ENCODE measurements at places on chromosomes 7 and 10.
A peak's percentile ranks its signal among the peaks of the same experiment; 100 is the strongest.

DNA sequence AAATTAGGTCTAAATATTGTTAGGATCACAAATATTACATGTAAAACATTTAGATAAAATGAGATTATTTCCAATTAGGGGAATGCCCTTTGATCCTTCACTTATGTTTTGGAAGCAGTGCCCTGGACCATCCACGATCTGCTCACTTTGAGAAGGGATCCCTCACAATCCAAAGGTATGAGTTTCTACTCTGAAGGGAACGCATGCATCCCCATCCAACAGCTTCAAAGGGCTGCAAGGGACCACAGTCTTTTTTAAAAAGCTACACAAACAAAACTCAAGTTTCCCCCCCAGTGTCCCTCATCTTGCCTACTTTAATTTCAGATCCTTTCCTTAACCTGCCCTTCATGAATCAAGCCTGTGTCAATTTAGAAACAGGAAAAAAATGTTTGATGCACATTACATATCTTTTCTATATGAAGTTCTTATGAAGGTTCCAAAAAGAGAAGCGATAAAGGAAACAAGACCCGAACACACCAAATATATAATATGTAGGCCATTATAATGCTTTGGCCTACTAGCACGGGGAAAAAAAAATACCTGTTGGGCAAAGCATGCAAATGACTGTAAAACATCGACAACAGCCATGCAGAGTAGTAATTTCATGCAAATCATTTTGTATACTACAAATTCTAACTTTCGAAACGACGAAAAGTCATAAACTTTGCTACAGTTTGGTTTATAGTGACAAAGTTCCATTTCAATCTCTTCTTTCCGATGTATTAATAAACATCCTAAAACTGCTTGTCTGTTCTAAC, 2.0 kb downstream of the EIF3A start:
- no peak for DNase-seq

DNA sequence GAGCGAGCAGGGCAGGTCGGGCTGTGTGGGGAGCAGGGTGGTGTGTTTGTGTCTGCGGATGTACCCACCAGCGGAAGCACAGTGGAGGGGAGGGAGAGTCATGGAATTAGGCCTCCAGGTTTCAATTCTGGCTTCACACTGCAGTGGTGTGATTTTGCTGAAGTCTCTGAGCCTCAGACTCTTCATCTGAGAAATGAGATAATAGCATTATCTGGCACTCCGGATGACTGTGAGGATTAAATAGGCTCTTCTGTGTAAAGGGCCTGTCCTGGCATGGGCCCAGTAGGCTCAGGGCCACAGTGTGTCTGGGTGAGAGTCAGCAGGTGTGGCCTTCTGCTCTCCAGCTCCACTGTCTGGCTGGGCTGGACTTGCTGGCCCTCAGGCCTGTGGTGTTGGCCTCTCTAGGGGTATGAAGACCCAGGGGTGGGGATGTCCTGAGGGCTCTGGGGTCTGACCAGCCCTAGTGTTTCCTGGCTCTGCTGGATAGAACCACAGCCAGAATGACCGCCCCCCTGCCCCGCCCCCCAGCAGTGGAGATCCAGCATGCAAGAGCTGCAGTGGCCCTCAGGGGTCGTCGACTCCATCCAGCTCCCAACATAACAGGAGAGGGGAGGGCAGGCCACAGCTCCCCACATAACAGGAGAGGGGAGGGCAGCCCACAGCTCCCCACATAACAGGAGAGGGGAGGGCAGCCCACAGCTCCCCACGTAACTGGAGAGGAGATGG, 178.6 kb downstream of the RPS24 start:
- no peak for DNase-seq

DNA sequence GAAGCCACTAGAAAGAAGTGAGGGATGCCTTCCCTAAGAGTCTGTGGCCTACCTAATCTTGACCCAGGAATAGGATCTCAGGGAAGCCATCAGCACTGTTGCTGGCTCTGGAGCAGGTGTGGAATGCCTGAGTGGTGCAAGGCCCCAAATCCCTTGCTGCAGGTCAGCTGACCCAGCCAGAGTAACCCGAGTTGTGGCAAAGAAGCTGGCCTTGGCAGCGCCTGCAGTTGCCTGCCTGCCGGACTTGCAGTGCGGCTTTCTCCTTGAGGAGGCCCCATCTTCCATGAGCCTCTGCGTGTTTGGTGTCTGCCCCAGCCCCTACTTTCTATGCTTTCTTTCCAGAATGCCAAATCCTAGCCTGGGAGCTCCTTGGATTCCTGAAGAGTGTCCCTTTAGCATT, 5.8 kb downstream of the KIAA1217 start:
- no peak for DNase-seq

- DNase-seq, result no peak
These were observed 120.1 kb downstream of the ZNF248 start for GRCh38 chr10:37737336-37737735.

- no peak for DNase-seq
These were observed 33.5 kb upstream of the PDZD8 start for GRCh38 chr10:117408436-117409384.

GRCh38 chr10:48526011-48526821, 78.7 kb downstream of the ARHGAP22 start:
- no peak for DNase-seq

DNA sequence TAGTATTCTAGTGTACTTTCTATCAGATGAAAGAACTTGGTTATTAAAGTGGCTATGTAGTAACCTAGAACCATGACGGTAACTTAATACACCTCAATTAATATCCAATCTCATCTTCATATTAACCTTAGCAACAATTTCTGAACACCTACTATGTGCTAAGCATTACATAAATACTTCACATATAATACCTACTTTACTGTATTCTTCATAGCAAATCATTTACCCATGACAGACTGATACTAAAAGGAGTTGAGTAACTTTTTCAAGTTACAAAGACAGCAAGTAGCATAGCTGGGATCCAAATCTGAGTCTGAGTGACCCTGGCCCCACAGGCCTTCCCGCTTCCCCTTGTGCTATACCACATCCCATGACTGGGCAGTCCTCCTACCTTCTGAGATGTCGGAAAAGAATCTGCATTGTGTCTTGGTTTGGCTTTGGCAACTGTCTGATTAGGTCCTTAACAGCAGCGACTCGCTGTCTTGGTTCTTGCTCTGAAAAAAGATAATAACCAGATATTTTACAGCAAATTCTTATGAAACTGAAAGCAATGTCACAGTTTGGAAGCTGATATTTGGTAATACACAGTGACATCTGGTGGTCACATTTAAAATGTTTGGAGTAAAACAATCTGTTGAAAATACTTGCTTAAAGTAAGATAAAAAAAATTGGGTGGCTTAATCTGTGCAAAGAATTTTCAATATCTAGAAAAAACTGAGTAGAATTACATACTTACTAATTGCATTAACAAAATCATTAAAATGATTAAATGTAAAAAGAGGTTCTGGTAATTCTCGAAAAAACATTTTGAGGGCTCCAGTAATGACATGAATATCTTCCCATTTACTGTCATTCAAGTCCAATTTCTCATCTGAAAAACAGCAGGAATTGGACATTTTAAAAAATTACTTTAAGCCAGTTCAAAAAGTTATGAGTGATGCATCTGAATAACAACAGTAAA, 120.1 kb downstream of the ARHGAP12 start:
- DNase-seq, result peak; percentile 73

DNA sequence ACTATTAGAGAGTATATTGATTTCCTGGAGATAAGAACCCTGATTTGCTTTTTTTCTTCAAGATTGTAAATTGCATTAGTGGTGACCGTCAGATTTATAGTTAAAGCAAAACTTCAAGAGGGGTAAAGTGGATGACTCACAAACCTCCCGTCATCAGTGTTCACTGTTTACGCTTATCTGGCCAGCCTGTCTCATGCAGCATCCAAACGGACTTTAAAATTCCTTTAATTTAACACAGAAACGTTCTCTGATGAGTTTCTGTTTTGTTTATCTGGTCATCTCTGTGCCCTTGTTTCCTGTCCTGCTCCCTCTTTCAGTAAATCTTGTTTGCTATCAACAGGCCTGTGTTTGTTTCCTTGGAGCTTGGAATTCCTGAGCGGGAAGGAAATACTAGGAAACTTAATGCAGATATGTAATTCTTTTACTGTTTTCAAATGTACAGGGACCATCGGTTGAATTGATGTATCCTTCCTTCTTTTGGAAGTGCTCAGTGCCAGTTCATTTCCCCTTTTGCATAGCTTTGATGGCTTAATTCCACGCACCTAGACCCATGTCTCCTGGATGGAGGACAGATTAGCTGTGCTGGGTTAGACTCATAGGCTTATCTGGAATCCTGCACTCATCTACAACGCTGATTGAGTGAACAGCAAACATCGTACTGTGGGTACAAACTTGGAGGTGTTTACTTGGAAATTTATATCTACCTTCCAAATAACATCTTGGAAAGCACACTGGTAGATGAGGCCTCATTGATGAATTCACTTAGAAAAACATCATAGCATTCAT, 21.3 kb downstream of the PTPRE start:
- no peak for DNase-seq

GRCh38 chr10:24793648-24794379, 70.1 kb upstream of the ARHGAP21 start:
- no peak for DNase-seq

- DNase-seq, result peak; percentile 20
These were observed 10.6 kb upstream of the BPGM start for GRCh38 chr7:134636008-134636449.

DNA sequence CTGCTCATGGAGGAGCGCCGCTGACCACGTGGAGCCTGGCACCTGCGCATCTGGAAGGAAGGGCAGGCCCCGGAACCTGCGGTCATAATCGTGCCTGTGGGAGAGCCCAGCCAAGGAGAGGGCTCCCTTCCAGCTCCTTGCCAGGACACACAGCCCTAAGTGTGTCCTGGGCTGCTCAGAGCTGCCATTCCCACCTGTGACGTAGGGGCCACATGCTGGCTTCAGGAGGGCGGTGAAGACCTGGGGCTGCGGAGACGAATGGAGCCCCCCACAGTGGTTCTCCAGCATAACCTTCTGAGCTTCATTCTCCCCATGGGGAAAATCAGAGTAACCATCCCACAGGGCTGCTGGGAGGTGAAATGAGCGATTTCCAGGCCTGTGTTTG, 127.6 kb upstream of the CHST15 start:
- no peak for DNase-seq

DNA sequence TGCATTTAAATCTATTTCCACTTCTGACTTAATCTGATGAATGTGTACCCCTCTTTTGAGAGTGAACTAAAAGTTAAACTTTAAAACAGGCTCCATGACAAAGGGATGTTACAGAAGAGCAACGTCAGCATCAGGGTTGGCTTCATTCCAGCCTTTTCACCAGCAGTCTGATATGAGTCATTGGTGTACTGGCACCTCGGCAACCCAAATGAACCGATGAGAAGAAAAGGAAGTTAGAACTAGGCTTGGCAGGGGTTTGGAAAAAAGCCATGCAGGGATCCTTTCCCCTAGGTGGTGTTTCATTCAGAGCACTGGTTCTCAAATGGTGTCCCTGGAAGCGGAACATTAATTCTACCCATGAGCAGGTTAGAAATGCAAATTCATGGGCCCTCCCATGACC, 53.6 kb downstream of the SEC61G start:
- DNase-seq, result no peak

- peak; percentile 27 for DNase-seq
These were observed 312.8 kb upstream of the SORCS1 start for GRCh38 chr10:107477266-107477665.

GRCh38 chr10:130177250-130177649, 41.1 kb downstream of the GLRX3 start:
- DNase-seq, result no peak

- no peak for DNase-seq
These were observed 27.0 kb downstream of the ADRB1 start for GRCh38 chr10:114070710-114071109.

DNA sequence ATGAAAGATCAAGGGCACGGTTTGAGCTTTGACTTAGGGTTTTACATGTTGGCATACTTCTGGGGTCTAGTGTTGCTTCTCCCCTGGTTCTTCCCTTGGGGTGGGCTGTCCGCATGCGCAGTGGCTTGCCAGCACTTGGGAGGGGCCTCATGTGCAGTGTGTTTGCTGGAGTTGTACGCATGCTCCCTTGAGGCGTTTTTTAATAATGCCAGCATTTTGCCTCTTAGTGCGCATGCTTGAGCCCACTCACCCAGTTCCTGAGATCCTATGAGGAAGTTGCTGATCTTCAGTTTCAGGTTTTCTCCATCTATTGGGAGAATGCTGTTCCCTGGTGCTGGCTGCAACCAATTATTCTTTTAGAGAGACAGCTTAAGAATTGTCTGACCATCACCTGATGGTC, 113.4 kb upstream of the GPR141 start:
- no peak for DNase-seq

DNA sequence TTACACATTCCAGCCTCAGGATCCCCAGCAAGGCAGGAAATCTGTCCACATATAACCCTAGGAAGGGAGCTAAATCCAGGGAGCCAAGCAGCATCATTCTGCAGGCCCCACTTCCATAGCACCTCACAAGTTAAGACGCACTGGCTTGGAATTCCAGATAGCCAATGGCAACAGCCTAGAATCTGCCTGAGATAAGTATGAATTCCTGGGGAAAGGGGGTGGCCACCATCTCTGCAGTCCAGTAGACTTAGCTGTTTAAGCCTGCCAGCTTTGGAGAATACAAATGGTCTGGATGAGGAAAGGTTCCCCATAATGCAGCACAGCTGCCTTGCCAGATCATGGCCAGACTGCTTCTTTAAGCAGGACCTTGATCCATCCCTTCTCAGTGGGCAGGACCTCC, 179.4 kb upstream of the PRSS1 start:
- DNase-seq, result no peak

- no peak for DNase-seq
These were observed 32.3 kb upstream of the LYZL1 start for GRCh38 chr10:29256586-29256985.

DNA sequence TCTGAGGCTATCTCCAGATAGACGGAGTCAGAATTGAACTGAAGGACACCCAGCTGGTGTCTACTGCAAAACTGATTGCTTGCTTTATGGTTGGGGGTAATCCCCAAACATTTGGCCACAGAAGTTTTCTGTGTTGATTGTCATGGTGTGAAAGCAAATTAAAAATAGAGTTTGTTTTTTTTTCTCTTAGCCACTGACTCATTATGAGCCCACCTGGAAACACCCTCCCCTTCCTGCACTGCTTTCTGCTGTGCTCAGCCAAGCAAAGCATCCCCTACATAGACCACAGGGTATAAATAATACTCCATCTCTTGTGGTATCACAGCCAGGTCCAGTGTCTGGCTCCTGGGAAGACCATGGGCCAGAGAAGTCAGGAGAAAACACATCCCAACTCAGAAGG, 6.5 kb upstream of the VWC2 start:
- no peak for DNase-seq

- peak; percentile 15 for DNase-seq
These were observed 46.1 kb upstream of the ZMIZ1 start for GRCh38 chr10:79022565-79023230.

GRCh38 chr10:75291805-75292204, 56.0 kb upstream of the COMTD1 start:
- no peak for DNase-seq

- DNase-seq, result no peak
These were observed 13.3 kb downstream of the ZNF804B start for GRCh38 chr7:88772776-88773175.
